Cerebellar nuclear complex (tissue), 1 donor: ENCODE measurements at places on chromosomes 12 and 14.

DNA sequence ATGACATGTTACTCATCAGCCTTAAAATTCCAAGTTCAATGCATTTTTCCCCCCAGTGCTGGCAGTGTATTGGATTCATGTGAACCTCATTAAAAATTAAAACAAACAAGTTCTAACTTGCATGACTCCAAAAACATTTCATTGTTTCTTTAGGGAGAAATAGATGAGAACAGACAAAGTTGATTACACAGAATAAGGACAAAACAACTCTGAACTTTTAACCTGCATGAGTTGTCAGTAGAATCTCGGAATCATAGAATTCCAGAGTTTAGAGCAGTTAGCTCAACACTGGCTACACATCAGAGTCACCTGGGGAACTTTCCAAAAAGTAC is 127.5 kb downstream of the TMX1 start:
- DNase-seq, result no peak

DNA sequence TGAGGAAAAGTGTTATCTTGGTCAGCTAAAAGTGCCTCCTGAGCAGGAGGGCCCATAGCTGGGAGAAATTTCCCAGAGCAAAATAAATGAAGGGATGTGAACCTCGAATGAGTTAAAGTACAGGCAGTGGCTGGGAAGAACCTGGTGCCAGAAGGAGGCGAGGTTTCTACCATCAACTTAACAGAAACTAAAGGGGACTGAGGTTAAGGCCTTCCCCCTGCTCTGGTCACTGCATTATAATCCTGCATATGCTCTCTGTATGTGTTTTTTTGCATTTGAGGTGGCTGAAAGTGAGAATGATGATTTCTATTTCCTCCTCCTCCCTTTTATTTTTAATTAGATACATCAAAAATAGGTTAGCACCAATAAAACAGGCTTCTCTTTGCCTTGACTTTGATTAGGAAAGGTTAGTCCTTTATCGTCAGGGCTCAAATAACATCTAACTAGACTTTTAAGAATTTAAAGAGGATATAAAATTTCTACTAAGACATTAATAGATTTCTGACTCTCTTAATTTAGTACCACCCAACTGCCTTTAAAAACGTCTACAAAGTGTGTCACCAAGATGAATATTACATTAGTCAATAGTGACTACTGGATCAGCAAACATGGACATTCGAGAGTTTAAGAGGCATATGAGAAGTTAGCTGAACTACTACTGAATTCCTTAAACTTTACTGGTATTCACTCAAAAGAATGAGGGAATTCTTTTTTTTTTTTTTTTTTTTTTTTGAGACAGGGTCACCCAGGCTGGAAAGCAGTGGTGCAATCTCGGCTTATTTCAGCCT is 49.2 kb downstream of the GALNT4 start:
- no peak for DNase-seq

GRCh38 chr14:37545174-37545573 is 49.9 kb downstream of the FOXA1 start:
- no peak for DNase-seq

DNA sequence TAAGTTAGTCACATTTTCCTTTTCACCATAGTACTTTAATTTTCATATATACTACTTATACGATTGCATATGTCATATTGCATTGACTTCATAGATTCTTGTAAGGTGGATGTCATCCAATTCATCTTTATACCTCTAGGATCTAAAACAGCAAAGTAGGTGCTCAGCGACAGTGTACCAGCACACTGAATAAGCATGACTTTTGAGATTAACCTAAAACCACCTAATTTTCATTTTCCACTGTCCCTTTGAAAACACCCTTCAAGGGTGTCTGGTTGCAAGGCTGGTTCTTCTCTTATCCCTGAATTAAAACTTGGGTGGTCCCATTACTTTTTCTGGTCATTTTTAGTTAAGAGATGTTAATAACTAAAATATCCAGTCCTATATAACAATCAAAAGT is 4.4 kb downstream of the GPR19 start:
- DNase-seq, result no peak

DNA sequence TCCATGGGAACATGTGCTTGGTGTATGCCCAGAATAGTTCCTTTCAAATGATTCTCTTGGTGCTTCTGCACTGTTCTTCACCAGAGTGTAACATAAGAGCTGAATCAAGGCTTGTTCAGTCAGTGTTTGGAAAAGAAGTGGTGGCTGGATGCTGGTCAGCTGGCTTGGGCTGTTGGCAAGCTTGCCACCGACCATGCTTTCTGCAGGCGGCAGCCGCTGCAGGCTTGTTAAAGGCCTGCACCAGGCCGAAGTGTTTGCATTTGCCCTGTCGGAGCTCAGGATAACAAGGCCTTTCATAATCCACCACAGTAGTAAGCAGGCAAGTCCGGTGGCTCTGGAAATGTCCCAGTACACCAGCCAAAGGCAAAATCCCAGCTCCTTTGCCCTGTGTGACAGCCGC is 26.9 kb downstream of the DAAM1 start:
- DNase-seq, result no peak

GRCh38 chr12:72282721-72283120 is 10.6 kb downstream of the TRHDE start:
- no peak for DNase-seq

GRCh38 chr14:29895591-29896083 is 32.0 kb downstream of the PRKD1 start:
- no peak for DNase-seq

GRCh38 chr12:123058980-123059379 is 78.5 kb downstream of the ARL6IP4 start:
- DNase-seq, result no peak

DNA sequence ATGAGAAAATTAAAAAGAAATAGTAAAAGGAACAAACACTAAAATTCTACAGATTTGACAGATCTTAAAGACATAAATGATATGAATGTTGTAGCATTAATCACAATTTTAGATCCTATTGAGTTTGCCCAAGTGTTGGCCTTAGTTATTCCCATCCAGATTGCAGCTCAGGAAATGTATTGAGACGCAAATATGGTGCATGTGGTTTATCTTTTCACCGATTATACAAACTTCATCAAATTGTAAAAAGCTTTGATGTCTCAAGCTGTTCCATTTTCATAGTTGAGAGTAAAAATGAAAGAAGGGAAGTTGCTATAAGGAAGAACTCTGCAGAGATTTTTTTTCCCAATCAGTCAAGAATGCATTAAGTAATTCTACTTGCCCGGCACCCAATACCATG is 328.4 kb downstream of the EGLN3 start:
- DNase-seq, result no peak

DNA sequence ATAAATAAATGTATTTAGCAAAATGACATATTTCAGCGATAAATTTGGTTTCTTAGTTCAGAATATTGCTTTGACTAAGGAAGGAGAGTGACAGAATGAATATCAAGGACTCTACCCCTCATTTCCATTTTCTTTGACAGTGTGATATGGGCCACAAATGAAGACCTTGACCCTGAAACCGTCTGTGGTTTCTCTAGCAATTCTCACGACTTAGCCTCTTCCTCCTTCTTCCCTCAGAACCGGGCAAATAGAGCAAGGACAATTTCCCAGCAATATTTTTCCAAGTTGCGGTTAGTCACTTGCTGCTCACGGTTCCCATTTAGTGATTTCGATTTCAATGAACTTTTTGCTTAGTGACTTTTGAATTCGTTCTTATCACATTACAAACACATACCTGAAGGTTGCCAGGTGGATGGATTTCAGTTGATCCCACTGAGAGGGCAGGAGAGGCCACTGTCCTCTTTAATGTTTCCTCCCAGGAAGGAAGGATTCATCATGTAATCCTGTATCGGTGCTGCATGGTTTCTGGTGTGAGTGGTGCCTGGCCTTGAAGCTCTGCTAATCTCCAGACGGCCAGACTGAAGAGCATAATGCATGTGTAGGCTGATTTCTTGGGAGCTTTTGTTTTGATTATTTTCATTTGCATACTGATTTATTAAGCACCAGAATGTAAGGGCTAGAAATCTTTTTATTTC is 77.6 kb downstream of the CHST11 start:
- no peak for DNase-seq

GRCh38 chr14:100723135-100723829 is 3.4 kb upstream of the DLK1 start:
- DNase-seq, result no peak

- no peak for DNase-seq
Measured at GRCh38 chr14:102654298-102654697, 61.8 kb downstream of the RCOR1 start.

DNA sequence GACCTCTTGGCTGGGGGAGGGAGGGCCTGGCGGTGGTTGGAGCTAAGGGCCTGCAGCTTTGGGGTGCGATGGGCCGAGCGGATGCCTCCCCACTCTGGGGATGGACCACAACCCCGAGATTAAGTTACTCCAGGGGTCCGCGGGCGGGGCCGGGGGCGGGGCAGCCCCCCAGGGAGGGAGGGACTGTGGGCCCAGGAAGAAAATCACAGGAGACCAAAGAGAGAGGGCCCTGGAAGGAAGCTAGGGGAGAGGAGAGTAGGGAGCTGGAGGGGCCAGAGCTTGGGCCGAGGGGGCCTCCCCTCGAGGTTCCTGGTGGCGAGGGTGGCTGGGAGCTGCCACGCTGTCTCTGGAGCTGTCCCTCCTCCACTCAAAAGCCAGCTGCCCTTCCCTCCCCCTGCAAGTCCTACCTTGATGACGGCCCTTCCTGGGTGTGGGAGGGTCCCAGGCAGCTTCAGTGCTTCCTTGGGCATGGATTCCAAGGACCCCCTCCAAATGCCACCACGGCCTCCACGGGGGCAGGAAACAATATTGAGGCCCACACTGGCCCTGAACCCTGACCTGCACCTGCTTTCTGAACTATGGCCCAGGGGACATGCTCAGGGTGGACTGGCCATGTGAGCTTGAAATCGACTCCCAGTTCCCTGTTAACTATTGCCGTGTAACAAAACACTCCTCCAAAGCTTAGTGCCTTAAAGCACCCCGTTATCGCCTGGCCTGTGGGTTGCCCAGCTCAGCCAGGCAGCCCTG is 610 bp upstream of the NUDT14 start:
- DNase-seq, result no peak

DNA sequence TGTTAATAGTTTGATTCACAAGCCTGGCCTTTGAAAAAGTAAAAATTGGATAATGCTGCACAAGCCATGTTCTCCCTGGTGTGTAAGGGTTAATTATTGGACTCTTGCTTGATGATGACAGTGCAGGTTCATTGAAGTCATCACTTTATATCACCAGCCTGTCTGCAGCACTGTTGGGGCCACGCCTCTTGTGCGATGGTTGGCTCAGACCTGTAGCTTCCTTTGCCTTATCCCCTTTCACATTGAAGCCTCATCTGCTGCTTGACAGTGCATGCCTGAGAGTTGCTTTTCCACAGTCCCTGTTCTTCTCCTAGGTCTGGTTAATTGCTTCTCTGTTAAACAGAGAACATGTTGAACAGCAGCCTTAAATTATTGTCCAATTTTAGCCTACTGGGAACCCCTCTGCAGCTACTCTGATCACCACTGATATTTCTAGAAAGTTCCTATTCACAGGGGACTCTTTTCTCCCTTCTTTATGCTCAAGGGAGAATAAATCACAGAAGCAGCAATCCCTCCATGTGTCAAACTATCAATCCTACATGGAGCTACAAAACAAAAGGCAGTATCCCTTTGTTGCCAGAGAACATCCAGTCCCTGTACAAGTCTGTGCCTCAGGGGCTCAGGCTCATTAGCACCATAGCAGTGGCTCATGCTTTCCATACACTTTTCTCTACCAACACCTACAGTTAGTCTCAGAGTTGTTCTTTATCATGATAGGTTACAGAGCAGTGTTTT is 322.1 kb downstream of the RGS6 start:
- no peak for DNase-seq

DNA sequence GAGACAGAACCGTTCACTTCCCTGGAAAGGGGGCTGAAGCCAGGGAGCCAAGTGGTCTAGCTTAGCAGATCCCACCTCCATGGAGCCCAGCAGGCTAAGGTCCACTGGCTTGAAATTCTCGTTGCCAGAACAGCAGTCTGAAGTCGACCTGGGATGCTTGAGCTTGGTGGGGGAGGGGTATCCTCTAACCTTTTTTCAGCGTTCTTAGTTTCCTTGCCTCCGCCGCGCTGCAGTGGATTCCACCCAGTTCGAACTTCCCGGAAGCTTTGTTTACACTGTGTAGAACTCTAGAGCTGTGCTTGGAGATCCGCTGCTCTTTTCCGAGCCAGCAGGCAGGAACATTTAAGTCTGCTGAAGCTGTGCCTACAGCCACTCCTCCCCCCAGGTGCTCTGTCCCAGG is 45.2 kb upstream of the FKBP4 start:
- no peak for DNase-seq

DNA sequence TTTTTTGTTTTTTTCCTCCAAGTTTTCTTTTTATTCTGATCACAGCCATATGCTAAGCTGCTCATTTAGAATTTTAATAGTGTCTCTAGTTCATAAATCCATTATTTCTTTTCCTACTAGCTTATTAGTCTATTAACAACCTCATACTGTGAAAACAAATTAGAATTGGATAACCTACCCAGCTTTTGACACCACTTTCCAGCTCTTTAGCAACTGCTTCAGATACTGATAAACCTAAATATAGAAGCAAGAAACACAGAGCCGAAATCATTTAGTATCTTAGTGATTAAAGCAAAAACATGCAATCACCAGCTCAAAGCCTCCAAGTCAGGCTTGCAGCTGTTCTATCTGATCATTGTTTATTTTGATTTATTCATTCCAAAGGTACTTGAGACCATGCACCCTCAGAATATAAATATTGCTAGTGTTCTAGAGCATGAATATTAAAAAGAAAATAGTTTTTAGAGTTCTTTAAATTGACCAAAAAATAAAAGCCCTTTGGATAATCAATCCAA is 121.5 kb downstream of the STXBP6 start:
- DNase-seq, result no peak

- no peak for DNase-seq
Measured at GRCh38 chr12:61564466-61564865, 695.7 kb upstream of the USP15 start.

DNA sequence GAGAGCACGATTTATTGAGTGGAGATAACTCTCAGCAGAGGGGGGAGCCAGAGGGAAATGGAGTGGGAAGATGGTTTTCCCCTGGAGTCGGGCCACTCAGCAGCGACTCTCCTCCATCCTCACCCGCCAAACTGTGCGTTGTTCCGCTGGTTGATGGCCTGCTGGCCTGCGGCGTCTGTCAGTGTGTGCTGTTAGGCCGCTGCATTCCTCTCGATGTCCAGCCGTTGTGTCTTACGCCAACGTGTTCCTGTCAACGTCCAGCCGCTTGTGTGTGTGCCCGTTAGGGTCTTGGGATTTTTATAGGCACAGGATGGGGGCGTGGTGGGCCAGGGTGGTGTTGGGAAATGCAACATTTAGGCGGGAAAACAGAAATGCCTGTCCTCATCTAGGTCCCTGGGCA is 69.2 kb downstream of the PTPRQ start:
- DNase-seq, result no peak
